CD4-positive, CD25-positive, alpha-beta regulatory T cell (primary cell): ENCODE measurements at places on chromosomes 1 and 21. TPM values are rescaled to one million over a fixed set of nuclear protein-coding genes. Genes with fewer than 3 reads are reported as not detected.

Gene SERPINC1
- polyA plus RNA-seq, result not detected

DNA sequence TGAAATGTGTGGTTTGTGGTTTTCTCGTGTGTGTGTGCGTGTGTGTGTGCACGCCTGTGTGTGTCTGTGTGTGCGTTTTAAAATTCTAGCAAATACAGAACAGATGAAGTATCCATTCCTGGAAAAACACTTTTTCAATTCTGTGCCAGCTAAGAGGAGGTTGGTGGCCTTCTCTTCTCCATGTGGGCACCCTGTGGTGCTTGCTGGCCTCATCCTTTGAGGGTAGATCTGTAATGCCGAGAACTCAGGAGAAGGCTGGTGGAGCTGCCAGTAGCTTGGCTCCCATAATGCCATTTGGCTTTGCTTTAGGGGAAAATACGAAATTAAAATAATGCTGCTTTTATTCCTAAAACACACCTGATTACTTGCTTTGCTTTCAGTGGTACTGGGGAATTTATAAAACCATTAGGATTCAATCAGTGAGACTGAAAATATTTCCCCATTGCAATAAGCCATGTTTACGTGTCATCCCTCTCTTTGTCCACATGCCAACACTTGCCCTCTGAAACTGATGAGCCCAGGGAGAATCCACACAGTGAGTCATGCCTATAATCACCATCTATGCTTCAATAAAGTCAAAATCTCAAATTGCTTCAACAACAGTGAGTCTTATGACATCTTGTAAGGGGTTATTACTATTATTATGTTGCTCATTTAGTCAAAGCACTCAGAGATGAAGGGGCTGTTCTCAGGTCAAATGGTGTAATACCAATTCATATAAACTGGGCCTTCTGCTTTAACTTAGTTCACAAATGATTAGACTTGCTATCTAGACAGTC lies 39.2 kb downstream of the ABCA4 start:
- H3K27ac ChIP-seq, result no peak overlapping the region
- H3K4me1 ChIP-seq, result no peaks in the 10 kb centered on the region
- H3K4me3 ChIP-seq, result no peak overlapping the region

DNA sequence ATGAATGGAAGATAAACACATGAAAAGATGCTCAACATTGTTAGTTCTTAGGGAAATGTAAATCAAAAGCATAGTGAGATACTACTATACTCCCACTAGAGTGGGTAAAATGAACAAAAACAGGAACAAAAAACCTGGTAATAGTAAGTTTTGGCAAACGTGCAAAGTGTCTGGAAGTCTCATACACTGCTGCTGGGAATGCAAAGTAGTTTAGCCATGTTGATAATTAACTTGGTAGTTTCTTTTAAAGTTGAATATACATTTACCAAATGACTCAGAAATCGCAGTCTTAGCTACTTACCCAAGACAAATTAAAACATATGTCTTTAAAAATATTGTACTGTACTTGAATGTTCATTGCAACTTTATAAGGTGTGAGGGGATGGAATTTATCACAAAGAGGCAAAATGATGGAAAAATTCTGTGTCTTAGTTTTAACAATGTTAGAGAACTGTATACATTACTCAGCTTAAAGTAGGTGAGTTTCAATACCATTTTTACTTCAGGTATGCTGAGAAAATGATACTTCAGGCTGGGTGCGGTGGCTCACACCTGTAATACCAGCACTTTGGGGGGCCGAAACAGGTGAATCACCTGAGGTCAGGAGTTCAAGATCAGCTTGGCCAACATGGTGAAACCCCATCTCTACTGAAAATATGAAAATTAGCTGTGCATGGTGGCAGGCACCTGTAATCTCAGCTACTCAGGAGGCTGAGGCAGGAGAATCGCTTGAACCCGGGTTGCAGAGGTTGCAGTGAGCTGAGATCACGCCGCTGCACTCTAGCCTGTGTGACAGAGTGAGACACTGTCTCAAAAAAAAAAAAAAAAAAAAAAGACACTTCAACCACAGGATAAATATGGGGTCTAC lies 102.3 kb downstream of the PDE4B start:
- H3K36me3 ChIP-seq, result no peaks in the 10 kb centered on the region
- H3K27ac ChIP-seq, result no peak overlapping the region
- H3K4me1 ChIP-seq, result no peaks in the 10 kb centered on the region
- no peak for DNase-seq

- H3K4me3 ChIP-seq, result no peak overlapping the region
- H3K27me3 ChIP-seq, result no peaks in the 10 kb centered on the region
- no peaks in the 10 kb centered on the region for H3K36me3 ChIP-seq
- H3K4me1 ChIP-seq, result no peaks in the 10 kb centered on the region
These were observed 515.1 kb upstream of the PTBP2 start for GRCh38 chr1:96206451-96206850.

Gene CAPN8
- not detected for polyA plus RNA-seq
